ENCODE measurements at places on chromosomes 3 and 15.

- no peak for DNase-seq
Observed at GRCh38 chr3:13947912-13948311, 68.0 kb upstream of the WNT7A start.

DNA sequence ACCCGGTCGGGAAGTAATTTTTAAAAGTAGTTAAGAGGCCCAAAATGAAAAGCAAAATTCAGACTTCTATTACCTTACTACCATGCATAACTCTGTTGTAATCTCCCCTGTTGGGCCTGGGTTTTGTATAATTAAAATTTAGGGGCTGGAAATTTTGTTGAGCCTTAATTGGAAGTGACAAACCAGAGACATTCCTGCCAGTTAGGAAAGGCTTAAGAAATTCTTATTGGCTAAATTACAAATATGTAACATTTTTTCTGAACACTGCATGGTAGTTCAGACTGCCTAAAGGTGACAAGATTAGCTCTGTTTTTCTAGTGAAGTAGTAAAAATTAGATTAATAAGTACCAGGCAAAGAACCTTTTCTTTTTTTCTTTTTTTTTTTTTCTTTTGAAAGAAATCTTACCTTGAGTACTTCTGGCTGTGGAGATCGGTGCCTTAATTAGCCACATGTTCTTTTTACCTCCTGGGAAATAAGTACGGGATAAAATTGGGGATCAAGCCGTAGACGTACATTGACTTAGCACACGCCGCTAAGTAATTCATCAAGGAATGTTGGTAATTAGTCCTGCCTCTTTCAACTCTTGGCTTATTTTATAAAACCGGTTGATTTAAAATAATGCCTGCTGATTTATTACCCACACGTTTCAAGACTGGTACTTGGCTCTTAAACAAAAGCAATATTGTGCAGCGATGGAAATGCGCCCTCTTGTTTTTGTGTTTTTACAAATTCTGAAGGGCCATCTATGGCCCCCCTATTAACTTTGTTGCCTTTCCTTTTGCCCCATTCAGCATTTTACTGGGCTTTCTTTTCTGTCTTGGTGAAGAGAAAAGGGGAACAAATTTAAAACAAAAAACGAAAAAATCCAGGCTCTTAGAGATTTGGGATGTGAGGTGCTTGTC lies 111.2 kb upstream of the SAMMSON start:
- DNase-seq: no peak

- no peak for DNase-seq
Observed at GRCh38 chr3:5276934-5277333, 89.4 kb downstream of the EDEM1 start.

DNA sequence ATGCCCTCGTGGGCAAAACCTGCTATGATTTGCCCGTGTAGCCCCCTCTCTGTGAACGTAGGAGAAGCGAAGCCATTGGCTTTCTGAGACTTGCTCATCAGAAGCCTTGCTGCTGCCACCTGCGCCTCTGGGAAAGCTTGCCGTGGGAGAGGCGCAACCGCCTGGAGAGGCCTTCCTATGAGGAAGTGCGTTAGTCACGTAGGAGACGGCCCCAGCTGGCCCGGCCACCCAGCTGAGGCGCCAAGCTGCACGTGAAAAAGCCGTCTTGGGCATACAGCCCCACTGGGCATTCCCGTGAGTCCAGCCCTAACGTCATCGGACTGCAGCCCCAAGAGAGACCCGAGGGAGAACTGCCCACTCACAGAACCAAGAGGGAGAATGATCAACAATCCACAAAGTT lies 49.1 kb upstream of the TJP1 start:
- no peak for DNase-seq

DNA sequence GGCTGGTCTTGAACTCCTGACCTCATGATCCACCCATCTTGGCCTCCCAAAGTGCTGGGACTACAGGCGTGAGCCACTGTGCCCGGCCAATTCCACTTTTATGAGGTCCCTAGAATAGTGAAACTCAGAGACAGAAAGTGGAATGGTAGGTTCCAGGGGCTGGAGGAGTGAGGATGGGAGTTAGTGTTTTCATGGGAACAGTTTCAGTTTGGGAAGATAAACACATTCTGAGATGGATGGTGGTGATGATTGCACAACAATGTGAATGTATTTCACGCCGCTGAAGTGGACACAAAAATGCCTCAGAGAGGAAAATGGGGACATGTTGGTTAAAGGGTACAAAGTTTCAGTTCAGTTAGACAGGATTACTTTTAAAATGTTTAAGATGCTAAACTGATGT lies 22.5 kb upstream of the HDAC11 start:
- DNase-seq: no peak

- no peak for DNase-seq
Observed at GRCh38 chr3:49025005-49025792, 3.3 kb downstream of the NDUFAF3 start.

DNA sequence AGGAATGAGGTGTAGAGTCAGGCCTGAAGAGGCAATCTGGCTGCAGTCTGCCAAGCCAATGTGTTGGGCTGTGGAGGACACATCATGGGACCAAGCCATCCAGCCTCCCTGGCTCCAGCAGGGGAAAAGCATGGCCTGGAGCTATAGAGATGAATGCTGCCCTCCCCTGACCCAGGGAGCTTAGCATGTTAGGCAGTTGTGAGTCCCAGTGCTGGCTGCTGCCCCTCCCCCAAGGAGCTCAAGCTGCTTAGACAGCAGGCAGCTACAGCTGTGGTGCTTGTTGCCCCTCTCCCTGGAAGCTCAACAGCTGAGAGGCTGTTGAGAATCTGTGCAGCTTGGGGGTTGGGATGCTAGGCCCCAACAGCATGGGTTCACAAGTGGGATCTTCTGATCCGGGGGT lies 85.6 kb upstream of the DNAJC19 start:
- no peak for DNase-seq

DNA sequence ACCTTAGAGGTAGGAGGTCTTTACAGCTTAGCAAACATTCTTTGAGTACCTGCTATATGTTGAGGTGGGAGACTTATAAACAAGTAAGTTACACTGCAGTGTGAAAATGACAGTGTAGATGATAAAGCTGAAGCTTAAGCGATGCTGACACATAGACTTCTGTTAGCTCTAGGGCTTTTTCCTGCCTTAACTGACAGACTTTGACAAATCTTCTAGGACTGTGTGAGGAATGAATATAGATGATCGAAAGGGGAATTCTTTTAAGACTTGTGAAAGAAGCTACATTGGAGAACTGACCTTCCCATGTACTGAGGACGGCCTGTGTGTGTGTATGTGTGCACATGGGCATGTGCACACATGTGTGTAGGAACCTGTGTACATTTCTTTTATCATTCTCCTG lies 22.7 kb downstream of the BOC start:
- no peak for DNase-seq
